ENCODE measurements at places on chromosomes 7 and 10. TPM values are rescaled to one million over a fixed set of nuclear protein-coding genes. Genes with fewer than 3 reads are reported as not detected.

The LRRN3 gene
- 66.7 TPM for total RNA-seq

The OR2A5 gene
- total RNA-seq = not detected

DNA sequence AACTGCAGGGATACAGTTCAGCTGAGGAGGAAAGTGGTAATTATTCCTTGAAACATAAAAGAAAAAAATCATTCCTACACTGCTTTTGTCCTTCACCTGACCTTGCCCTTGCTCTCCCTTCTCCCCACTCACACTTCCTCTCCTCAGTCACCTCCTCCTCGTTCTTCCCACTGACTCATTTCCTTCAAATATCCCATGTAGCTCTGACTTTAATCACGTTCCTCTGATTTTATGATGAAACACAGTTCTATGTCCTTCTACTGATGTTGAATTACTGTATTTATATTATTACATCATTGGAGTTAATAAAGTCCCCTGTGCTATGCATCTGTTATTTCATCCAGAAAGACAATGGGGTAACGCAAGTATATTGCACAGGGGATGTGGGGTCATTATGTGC lies 575.6 kb downstream of the POM121L12 start:
- H3K4me1 ChIP-seq = no peaks in the 10 kb centered on the region
- no peak overlapping the region for H3K27ac ChIP-seq
- no peak overlapping the region for H3K4me3 ChIP-seq
- DNase-seq = no peak

DNA sequence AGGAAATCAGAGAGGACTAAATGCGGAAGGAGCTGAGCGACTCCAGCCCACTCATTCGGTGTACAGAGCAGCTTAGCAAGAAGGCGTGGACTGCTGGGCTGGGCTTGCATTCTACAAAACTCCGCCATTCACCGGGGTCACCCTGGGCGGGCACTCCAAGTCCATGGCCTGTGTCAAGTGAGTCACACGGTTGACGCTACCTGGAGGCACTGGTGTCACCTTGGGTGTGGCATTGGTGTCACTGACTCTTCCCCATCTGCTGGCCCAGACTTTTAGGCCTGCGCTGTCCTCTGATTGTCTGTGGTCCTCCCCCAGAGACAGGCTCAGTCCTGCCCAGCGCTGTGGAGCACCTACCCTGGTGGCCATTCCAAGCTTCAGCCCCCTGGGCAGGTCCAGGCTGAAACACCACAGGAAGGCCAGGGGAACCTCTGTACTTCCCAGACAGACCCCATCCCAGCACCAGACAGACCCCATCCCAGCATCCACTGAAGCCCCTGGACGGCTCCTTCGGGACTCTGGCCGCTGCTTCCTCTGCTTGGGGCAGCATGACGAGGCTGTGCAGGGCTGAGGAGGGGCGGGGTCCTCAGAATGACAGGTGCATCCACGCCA lies 30.6 kb upstream of the CNPY1 start:
- no peak overlapping the region for H3K27ac ChIP-seq
- H3K36me3 ChIP-seq = no peaks in the 10 kb centered on the region
- H3K27me3 ChIP-seq = no peaks in the 10 kb centered on the region
- no peaks in the 10 kb centered on the region for H3K4me1 ChIP-seq

DNA sequence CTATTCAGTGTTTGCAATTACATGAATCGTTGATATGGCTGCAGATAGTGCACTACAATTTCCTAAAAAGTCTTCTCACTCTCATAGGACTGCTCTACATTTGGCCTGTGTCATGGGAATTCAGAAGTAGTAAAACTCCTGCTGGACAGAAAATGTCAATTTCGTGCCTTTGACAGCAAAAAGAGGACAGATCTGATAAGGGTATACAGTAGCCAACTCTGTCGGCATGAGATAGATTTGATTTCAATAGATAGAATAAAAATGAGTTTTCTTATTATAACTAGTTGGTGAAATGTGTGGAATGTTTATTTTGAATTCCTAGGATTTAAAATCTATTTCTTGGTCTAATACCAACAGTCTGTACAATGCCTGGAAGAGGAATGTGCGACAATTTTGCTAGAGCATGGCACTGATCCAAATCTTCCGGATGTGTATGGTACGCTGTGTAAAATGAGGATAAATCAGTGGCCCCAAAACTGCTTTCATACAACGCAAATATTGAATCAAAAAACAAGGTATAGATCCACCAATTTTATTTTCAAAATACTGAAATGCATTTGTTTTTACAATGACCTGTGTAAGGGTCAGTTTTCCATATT lies 133.5 kb upstream of the CDK13 start:
- peaks cover 7% of the 10 kb centered on the region for H3K4me1 ChIP-seq
- no peak for DNase-seq
- no peak overlapping the region for H3K4me3 ChIP-seq
- no peaks in the 10 kb centered on the region for H3K36me3 ChIP-seq
- no peaks in the 10 kb centered on the region for H3K27me3 ChIP-seq
- H3K27ac ChIP-seq = no peak overlapping the region

GRCh38 chr10:77873536-77874380 lies 52.8 kb downstream of the DLG5 start:
- no peaks in the 10 kb centered on the region for H3K27me3 ChIP-seq
- no peaks in the 10 kb centered on the region for H3K4me1 ChIP-seq
- no peaks in the 10 kb centered on the region for H3K36me3 ChIP-seq
- peak overlapping the region; percentile 66 for H3K27ac ChIP-seq

DNA sequence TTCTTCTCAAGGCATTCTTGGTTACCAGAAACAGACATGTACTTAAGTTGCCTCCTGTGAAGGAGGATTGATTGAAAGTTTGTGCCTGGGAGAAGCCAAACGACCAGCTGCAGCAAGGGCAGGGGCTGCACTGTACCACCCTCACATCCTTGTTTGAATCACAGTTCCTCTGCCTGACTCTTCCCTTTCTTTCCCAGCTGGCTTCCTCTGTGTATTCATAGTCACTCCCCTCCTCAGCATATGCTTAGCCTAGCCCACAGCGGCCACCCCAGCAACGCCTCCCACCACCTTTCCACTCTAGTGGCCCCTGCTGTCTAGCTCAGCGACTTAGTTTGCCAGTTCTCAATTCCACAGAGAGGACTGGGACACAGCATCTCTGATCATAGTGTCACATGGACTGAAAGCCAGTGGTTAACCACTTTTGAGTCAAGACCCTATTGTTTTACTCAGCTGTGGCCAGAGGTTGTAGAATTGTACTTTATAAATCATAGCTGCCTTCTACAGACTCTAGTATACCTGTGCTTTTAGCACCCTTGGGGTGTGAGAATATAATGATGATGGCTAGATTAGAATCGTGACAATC lies 643.0 kb downstream of the SUGCT start:
- H3K27ac ChIP-seq = no peak overlapping the region
- no peak for DNase-seq
- H3K27me3 ChIP-seq = no peaks in the 10 kb centered on the region

- no peaks in the 10 kb centered on the region for H3K27me3 ChIP-seq
- peak overlapping the region; percentile 31 for H3K27ac ChIP-seq
- H3K4me1 ChIP-seq = no peaks in the 10 kb centered on the region
- H3K36me3 ChIP-seq = no peaks in the 10 kb centered on the region
- H3K4me3 ChIP-seq = no peak overlapping the region
Measured at GRCh38 chr7:24727154-24728120, 29.8 kb downstream of the GSDME start.

DNA sequence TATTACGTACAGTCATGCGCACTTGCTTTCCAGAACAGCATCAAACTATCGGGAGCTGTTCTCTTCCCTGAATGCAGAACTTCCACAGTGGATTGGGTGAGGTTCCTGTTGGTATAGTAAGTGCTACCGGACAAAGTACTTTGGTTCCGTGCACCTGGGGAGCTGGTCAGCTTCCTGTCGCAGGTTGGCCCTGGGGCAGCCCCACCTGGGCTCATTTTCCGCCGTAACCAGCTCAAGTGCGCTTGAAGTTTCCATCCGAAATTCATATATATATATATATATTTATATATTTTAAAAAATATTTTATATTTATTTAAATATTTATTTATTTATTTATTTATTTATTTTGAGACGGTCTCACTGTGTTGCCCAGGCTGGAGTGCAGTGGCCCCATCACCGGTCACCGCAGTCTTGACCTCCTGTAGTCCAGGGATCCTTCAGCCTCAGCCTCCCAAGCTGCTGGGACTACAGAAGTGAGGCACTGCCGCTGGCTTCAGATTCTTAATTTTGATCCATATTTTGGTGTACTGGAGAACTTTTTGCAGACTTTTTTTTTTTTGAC lies 6.5 kb downstream of the SCART1 start:
- no peaks in the 10 kb centered on the region for H3K4me1 ChIP-seq
- H3K27ac ChIP-seq = no peak overlapping the region
- DNase-seq = peak; percentile 57
- H3K36me3 ChIP-seq = no peaks in the 10 kb centered on the region

GRCh38 chr10:71995449-71995848 lies 31.3 kb downstream of the CHST3 start:
- no peak for DNase-seq
- no peaks in the 10 kb centered on the region for H3K36me3 ChIP-seq
- H3K4me3 ChIP-seq = no peak overlapping the region
- no peak overlapping the region for H3K27ac ChIP-seq

DNA sequence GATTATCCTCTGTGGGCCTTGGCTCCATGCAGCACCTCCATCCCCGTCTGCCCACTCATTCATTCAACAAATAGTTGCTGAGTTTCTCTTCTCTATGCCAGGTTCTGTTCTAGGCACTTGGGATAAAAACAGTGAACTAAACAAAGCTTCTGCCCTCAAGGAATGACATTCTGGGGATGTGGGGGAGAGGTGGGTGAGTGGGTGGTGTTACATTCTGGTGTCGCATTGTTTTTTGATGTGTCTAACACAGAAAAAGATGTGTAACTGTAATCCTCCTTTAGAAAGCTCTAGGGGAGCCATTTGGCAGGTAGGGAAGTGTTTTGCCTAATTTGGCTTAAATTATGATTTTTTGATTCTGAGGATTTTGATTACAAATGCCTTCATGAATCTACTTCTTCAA lies 21.4 kb downstream of the AUTS2 start:
- H3K4me1 ChIP-seq = no peaks in the 10 kb centered on the region
- no peaks in the 10 kb centered on the region for H3K27me3 ChIP-seq
- DNase-seq = no peak
- no peak overlapping the region for H3K27ac ChIP-seq
- H3K4me3 ChIP-seq = no peak overlapping the region

Measured in right atrium auricular region (tissue), 2 donors.